ENCODE measurements at places on chromosomes 1 and 21. TPM values are rescaled to one million over a fixed set of nuclear protein-coding genes. Genes with fewer than 3 reads are reported as not detected.

The FCRLB gene
- polyA plus RNA-seq, result 0.36 TPM

The CELA2B gene
- polyA plus RNA-seq, result not detected

The PFDN2 gene
- polyA plus RNA-seq, result 65.6 TPM

The CBR3 gene
- polyA plus RNA-seq, result 0.32 TPM

The DENND2C gene
- 0.07 TPM for polyA plus RNA-seq

The CLCA2 gene
- polyA plus RNA-seq, result not detected

The PLA2G5 gene
- not detected for polyA plus RNA-seq

The SYTL1 gene
- polyA plus RNA-seq, result 26.9 TPM

The ADGRL4 gene
- not detected for polyA plus RNA-seq

The GLIS1 gene
- polyA plus RNA-seq, result not detected

The AADACL4 gene
- polyA plus RNA-seq, result not detected

The PRAMEF6 gene
- polyA plus RNA-seq, result not detected

The DYRK3 gene
- not detected for polyA plus RNA-seq

The OR2AK2 gene
- polyA plus RNA-seq, result not detected

The AMIGO1 gene
- polyA plus RNA-seq, result 0.05 TPM

The ITLN2 gene
- not detected for polyA plus RNA-seq

The RHOU gene
- polyA plus RNA-seq, result 9.5 TPM

The HFM1 gene
- polyA plus RNA-seq, result not detected

The PLA2G2D gene
- 0.08 TPM for polyA plus RNA-seq

The B3GALT5 gene
- not detected for polyA plus RNA-seq

The C1orf116 gene
- polyA plus RNA-seq, result not detected

The CHODL gene
- not detected for polyA plus RNA-seq

The CNR2 gene
- polyA plus RNA-seq, result 0.03 TPM

The DIO1 gene
- polyA plus RNA-seq, result not detected

The TMED5 gene
- polyA plus RNA-seq, result 75.8 TPM

The SH3GLB1 gene
- polyA plus RNA-seq, result 75.8 TPM

The TOMM20 gene
- 34.8 TPM for polyA plus RNA-seq

The OPTC gene
- polyA plus RNA-seq, result not detected

The OR10J1 gene
- polyA plus RNA-seq, result not detected

The S100A7A gene
- polyA plus RNA-seq, result not detected

The DCDC2B gene
- not detected for polyA plus RNA-seq

The MCOLN2 gene
- 1.1 TPM for polyA plus RNA-seq

The IPP gene
- polyA plus RNA-seq, result 0.35 TPM

The SPRR2F gene
- polyA plus RNA-seq, result not detected

The S100A9 gene
- 18,782 TPM for polyA plus RNA-seq

The FMO5 gene
- polyA plus RNA-seq, result 18.0 TPM

The CHIA gene
- polyA plus RNA-seq, result not detected

The KRTAP13-2 gene
- not detected for polyA plus RNA-seq

The RHD gene
- polyA plus RNA-seq, result not detected

The LCE1F gene
- polyA plus RNA-seq, result not detected

The LCE1E gene
- not detected for polyA plus RNA-seq

The HCRTR1 gene
- polyA plus RNA-seq, result not detected

The MAEL gene
- polyA plus RNA-seq, result not detected

The KRTAP19-3 gene
- polyA plus RNA-seq, result not detected

The NPHS2 gene
- polyA plus RNA-seq, result not detected

The SMIM1 gene
- 2.7 TPM for polyA plus RNA-seq

The CLCA4 gene
- not detected for polyA plus RNA-seq

The FOXD2 gene
- 0.11 TPM for polyA plus RNA-seq

The BNIPL gene
- not detected for polyA plus RNA-seq

The GPR52 gene
- polyA plus RNA-seq, result not detected

The S100A5 gene
- polyA plus RNA-seq, result not detected

The FCRL2 gene
- polyA plus RNA-seq, result 0.65 TPM

The APCS gene
- not detected for polyA plus RNA-seq

The POGK gene
- polyA plus RNA-seq, result 10.6 TPM

The HSD3B2 gene
- not detected for polyA plus RNA-seq

The RIIAD1 gene
- not detected for polyA plus RNA-seq

The AJAP1 gene
- polyA plus RNA-seq, result not detected

The AADACL3 gene
- polyA plus RNA-seq, result not detected

The SV2A gene
- polyA plus RNA-seq, result 0.03 TPM

The NOTCH2 gene
- polyA plus RNA-seq, result 47.3 TPM

Data from CD14-positive monocyte (primary cell).